ENCODE measurements at places on chromosomes 13 and 19.
A peak's percentile ranks its signal among the peaks of the same experiment; 100 is the strongest.

DNA sequence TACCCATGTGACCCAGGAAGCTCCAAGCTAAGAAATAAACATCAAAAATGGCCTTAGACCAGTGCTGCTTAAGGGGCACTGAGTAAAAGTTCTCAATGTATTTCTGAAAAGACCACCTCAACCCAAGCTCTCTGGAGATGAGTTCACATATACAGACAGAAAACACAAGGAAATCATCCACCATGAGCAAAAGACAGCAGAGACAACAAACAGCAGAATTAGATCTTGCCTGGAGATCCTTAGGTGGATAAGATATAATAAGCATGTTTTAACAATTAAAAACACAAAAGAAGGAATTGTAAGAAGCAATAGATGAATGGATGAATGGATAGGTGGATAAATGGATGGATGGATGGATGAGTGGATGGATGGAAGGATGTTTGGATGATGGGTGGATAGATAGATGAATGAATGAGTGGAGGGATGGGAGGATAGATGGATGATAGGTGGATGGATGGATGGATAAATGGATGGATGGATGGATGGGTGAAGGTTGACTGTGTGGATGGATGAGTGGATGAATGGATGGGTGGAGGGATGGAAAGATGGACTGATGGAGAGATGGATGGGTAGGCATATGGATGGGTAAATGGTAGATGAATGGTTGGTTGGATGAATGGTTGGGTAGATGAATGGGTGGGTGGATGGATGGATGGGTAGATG, 9.6 kb upstream of the NMRK2 start:
- DNase-seq = no peak

DNA sequence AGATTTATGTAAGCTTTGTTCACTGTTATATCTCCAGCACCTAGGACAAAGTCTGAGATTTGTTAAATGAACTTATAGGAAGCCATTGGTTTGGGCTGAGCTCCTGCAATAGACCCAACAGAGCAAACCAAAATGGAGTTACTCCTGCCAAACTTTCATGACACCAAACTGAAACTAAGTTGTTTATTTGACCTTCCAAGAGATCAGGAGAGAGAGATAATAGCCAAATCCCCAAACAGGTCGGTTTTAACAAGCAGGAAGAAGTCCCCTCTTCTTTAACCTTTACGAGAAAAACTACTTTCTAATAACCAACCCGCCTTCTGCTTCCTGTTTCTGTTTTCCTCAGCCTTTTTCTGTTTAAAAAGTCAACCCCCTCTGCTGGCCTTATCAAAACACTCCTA, 54.9 kb upstream of the ATP12A start:
- no peak for DNase-seq

DNA sequence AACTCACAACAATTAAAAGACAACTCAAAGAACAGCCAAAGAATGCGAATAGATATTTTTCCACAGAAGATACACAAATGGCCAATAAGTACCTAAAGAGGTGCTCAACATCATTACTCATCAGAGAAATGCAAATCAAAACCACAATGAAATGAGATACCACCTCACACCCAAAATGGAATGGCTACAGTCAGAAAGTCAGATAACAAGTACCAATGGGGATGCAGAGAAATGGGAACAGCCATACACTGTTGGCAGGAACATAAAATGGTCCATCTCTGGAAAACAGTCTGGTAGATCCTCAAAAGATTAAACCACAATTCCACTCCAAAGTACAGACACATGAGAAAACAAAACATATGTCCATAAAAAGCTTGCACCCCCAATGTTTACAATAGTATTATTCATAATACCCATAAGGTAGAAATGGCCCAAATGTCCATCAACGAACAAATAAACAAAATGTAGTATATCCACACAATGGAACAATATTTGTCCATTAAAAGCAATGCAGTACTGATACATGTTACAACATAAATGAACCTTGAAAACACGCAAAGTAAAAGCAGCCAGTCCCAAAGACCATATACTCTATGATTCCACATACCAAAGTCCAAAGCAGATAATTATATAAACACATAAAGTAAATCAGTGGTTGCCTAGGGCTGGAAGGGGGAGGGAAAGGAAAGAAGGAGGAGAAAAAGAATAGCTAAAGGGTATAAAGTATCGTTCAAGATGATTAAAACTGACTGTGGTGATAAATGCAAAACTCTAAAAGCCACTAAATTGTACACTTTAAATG, 19.6 kb downstream of the USP12 start:
- DNase-seq = no peak

- no peak for DNase-seq
Measured at GRCh38 chr13:54184576-54184975, 1156.0 kb downstream of the OLFM4 start.

GRCh38 chr19:53552001-53552721, 14.2 kb downstream of the ZNF331 start:
- no peak for DNase-seq

- no peak for DNase-seq
Measured at GRCh38 chr13:114015969-114016295, 42.1 kb upstream of the C13orf46 start.

GRCh38 chr13:35131471-35131870, 189.4 kb downstream of the NBEA start:
- DNase-seq = no peak

GRCh38 chr13:109817591-109818535, 31.5 kb upstream of the IRS2 start:
- DNase-seq = no peak

GRCh38 chr13:27411341-27411740, 13.1 kb upstream of the GTF3A start:
- DNase-seq = no peak

- no peak for DNase-seq
Measured at GRCh38 chr13:23463661-23464060, 30.2 kb upstream of the SACS start.

DNA sequence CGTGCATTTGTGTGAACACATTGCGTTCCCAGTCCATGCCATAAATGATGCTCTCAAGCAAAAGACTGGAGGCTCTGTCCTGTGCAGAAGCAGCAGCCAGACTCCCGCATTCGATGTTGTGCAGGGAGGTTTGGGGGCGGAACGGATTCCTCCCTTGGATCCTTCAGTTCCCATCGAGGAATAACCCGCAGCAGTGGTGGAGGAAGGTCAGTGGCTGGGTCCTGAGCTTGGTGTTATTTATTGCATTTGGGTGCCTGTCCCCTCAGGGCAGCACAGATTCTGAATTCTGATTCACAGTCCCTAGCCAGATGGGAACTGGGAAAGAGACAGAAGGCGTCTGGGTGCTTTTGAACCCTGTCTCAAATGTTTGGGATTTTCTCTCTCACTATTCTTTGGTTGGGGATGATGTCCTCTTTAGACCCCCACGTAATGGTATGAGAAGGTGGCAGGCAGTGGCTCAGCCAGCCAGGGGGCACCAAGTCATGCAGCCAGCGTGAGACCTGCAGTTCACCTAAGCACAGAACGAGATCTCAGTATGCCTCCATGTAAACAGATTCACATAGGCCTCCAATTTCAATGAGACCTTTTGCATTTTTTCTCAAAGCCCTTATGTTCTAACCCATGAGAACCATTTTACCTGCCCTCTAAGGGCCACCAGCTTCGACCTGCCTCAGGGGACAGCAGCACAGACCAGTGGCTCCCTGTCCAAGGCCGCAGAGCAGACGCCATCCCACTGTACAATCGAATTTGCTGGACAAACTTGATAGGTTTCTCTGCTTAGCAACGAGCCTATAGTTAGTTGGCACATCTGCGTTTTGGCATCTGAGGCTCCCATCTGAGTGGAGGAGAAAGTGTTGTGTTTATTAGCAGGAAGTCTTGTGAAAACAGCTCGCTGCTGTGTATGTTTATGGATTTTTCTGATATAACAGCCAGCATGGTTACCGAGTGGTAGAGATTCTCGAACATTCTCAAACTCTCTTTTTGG, 17.8 kb downstream of the KCTD15 start:
- no peak for DNase-seq

- DNase-seq = no peak
Measured at GRCh38 chr19:10817291-10818038, 18.5 kb downstream of the TMED1 start.

DNA sequence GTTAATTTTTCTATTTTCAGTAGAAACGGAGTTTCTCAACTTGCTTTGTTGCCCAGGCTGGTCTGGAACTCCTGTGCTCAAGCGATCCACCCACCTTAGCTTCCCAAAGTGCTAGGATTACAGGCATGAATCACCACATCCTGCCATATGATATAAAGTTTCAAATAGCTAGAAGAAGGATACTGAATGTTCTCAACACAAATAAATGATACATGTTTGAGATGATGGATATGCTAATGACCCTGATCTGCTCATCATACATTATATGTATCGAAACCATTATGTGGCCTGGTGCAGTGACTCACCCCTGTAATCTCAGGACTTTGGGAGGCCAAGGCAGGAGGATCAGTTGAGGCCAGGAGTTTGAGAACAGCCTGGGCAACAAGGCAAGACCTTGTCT, 11.5 kb downstream of the CIB3 start:
- no peak for DNase-seq

GRCh38 chr19:44590245-44591059, 22.9 kb upstream of the IGSF23 start:
- no peak for DNase-seq

- peak; percentile 83 for DNase-seq
Measured at GRCh38 chr19:4012092-4012974, 4.8 kb downstream of the PIAS4 start.

GRCh38 chr13:75319254-75319653, 162.7 kb downstream of the TBC1D4 start:
- DNase-seq = no peak

DNA sequence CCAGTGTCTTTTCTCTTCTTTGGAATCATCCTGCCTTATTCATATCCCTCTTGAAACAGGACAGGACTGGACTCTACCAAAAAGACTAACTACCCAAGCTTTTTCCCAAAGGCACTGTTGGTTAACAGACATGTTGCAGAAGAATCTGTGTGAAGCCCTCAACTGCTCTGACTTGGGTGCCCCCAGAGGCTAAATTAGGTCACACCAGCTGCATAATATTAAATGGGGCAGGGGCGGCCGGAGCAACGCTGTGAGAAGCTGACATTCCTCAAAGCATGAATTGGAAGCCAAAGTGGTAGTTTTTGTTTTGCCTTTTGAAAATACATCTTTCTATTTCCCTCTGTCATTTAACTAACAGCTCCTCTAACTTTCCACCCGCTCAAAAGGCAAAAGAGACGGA, 185.9 kb downstream of the LHFPL6 start:
- no peak for DNase-seq

- DNase-seq = no peak
Measured at GRCh38 chr13:40207001-40207478, 459.4 kb downstream of the FOXO1 start.

DNA sequence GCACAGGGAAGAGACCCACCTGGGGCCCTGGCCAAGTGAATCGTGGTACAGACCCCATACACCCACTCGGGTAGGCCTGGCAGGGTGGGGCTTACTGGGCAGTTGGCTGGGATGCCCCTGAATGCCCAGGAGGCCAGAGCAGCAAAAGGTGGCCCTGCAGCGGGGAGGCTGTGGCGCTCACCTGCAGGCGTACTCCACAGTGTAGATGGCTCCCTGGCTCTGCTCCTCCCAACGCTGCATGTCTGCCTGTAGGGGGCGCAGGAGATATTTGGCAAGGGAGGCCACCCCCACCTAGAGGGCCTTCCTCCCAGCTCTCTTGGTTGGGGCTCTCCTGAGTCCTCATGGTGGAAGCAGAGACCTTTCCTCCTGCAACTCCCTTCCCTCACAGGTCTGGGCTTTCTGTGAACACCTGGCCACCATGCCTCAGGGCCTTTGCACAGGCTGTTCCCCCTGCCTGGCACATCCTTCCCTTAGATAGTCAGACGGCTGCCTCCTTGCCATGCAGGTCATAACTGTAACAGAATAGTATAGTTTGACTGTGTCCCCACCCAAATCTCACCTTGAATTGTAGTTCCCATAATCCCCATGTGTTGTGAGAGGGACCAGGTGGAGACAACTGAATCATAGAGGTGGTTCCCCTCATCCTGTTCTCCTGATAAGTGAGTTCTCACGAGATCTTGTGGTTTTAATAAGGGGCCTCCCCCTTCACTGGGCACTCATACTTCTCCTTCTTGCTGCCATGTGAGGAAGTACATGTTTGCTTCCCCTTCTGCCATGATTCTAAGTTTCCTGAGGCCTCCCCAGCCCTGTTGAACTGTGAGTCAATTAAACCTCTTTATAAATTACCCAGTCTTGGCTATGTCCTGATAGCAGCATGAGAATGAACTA, 5.9 kb downstream of the BORCS8 start:
- DNase-seq = peak; percentile 6

GRCh38 chr13:96899946-96900345, 94.3 kb downstream of the OXGR1 start:
- DNase-seq = no peak

GRCh38 chr13:95354680-95355487, 53.6 kb upstream of the ABCC4 start:
- no peak for DNase-seq

- no peak for DNase-seq
Measured at GRCh38 chr13:73082895-73083294, 24.1 kb downstream of the KLF5 start.

- no peak for DNase-seq
Measured at GRCh38 chr13:53167561-53167960, 138.9 kb downstream of the OLFM4 start.

GRCh38 chr19:51503286-51503817, 1.8 kb upstream of the SIGLEC12 start:
- DNase-seq = no peak

GRCh38 chr13:93467175-93467574, 240.6 kb downstream of the GPC6 start:
- no peak for DNase-seq

GRCh38 chr19:48053856-48054255, 10.0 kb upstream of the CABP5 start:
- no peak for DNase-seq

All from NCI-H2029 (cell line).